ENCODE measurements at places on chromosomes 6 and 20. TPM values are rescaled to one million over a fixed set of nuclear protein-coding genes. Genes with fewer than 3 reads are reported as not detected.

SLC32A1 gene
- total RNA-seq, result not detected

HDGFL1 gene
- not detected for total RNA-seq

CNR1 gene
- not detected for total RNA-seq

SYTL3 gene
- total RNA-seq, result 8.3 TPM

All from PC-9 (cell line).